Activated CD8-positive, alpha-beta memory T cell treated with anti-CD3 and anti-CD28 coated beads for 36 hours (primary cell): ENCODE measurements at places on chromosomes 7 and 10. TPM values are rescaled to one million over a fixed set of nuclear protein-coding genes. Genes with fewer than 3 reads are reported as not detected.

FBXO24 gene
- total RNA-seq, result 0.36 TPM

GDF10 gene
- 0.89 TPM for total RNA-seq

NEURL1 gene
- total RNA-seq, result 1.9 TPM

FAM25A gene
- not detected for total RNA-seq

PTCD1 gene
- 7.0 TPM for total RNA-seq
